ENCODE measurements at places on chromosomes 1 and 21. TPM values are rescaled to one million over a fixed set of nuclear protein-coding genes. Genes with fewer than 3 reads are reported as not detected.

- DNase-seq, result no peak
Measured at GRCh38 chr1:22107126-22107525, 35.8 kb downstream of the WNT4 start.

- no peak for DNase-seq
Measured at GRCh38 chr1:42165511-42166210, 1.1 kb upstream of the GUCA2A start.

- no peak for DNase-seq
Measured at GRCh38 chr1:173405834-173406233, 71.3 kb upstream of the PRDX6 start.

GRCh38 chr1:194709439-194709838 is 1523.0 kb upstream of the B3GALT2 start:
- no peak for DNase-seq

DNA sequence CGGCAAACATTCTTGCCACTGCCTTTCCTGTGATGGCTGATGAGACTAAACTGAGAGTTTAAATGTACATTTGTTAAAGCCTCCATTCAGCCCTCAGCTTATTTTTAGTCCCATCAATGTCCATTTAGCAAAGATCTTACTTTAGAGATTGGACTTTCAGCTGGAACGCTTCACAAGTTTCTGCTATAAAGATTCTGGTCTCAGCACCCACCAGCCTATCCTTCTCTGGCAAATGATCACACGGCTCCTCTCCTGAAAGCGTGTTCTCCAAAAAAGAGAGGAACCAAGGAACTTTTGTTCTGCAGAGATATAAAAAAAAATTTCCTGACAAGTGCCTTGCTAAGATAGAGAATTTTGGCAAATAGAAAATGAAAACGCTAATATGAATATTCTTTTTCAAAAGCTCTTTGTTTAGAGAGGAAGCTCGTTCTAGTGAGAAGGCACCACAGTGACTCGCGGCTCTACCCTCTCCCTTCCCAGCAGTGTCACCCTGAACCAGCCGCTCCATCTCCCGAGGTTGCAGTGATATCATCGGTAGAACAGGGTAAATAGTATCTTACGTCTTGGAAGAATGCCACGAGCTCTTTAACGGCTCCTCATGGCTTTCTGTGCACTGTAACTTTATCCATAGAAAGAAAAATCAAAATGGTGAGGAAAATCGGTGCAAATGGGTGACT is 200.2 kb downstream of the APP start:
- no peak for DNase-seq

- DNase-seq, result no peak
Measured at GRCh38 chr1:17588048-17588871, 48.8 kb downstream of the ARHGEF10L start.

DNA sequence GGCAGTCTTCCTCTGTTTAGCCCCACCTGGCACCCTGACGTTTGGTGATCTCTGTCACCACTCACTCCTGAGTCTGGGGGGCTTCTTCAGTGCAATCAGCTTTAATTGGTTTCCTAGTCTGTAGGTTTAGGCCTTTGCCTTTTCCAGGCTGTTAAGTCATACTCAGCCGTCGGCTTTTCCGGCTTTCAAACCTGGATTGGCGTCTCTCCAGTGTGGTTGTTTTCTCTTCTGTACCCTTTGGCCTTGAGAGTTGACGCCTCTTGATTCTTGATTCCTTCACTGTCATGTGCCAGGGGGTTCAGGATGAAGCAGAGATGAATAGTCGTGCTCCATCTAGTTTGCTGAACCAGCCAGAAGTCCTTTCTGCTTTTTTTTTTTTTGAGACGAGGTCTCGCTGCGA is 24.9 kb downstream of the NCMAP start:
- no peak for DNase-seq

- no peak for DNase-seq
Measured at GRCh38 chr1:53120659-53121058, 21.8 kb downstream of the SLC1A7 start.

DNA sequence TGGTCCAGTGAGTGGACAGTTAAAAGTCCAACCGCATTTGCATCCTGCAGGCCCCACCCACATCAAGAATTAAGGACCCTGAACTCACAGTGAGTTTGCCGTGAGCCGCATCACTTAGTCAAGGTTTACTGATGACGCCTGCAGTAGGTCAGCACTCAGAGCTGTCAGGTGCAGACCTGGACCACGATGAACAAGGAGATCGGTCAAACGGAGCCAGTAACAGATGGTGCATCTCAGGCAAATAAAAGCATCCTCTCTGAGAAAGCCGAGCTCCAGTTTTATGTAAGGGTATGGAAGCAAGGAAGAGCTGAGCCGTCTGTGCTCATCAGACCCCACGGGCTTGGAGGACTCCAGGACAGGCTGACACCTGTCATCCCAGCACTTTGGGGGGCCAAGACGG is 4.5 kb downstream of the PRDM15 start:
- DNase-seq, result no peak

GRCh38 chr1:209305221-209305954 is 278.1 kb upstream of the CAMK1G start:
- DNase-seq, result no peak

- DNase-seq, result no peak
Measured at GRCh38 chr1:210531475-210532222, 202.9 kb downstream of the HHAT start.

The PLEKHN1 gene
- 0.93 TPM for total RNA-seq

The FBXO2 gene
- 3.8 TPM for total RNA-seq

The MMEL1 gene
- 2.5 TPM for total RNA-seq

The MCOLN3 gene
- not detected for total RNA-seq

The FTCD gene
- total RNA-seq, result 2.1 TPM

The TMEM125 gene
- not detected for total RNA-seq

Data from naive thymus-derived CD8-positive, alpha-beta T cell (primary cell).